ENCODE measurements at places on chromosomes 1 and 21.

DNA sequence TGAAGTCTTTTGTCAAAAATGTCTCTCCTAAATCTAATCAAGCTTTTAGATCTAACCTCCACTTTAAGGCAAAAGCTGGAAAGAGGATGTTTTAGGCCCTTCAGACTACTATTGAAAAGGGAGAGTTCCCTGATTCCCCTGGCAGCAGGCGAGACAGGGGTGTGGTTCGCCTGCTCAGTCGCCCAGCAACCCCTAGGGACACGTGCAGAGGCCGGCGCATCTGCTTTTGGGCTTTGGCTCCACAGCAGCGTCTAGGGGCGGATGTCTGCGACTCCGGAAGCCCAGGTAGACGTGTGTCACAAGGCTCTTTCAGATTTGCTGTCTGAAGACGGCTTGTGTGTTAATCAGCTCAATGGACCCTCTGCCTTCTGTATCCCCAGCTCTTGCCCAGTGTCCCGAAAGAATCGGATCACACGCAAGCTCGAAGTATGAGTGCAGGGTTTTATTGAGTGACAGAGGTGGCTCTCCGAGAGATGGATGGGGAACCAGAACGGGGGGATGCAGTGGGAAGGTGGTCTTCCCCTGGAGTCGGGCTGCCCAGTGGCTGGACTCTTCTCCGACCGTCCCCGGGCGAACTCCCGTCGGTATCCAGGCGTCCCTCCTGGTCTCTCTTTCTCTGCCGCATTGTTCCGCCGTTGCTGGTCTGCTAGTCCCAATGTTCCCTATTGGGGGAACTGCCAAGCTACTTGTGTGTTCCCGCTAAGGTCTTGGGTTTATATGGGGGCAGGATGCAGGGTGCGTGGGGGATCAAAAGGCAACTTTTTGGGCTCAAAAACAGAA, 45.5 kb downstream of the OLFML2B start:
- peaks cover 7% of the 10 kb centered on the region for H3K4me1 ChIP-seq
- H3K36me3 ChIP-seq: no peaks in the 10 kb centered on the region
- H3K4me3 ChIP-seq: no peak overlapping the region
- peaks cover 4% of the 10 kb centered on the region for H3K27me3 ChIP-seq
- no peak for DNase-seq
- H3K27ac ChIP-seq: no peak overlapping the region

DNA sequence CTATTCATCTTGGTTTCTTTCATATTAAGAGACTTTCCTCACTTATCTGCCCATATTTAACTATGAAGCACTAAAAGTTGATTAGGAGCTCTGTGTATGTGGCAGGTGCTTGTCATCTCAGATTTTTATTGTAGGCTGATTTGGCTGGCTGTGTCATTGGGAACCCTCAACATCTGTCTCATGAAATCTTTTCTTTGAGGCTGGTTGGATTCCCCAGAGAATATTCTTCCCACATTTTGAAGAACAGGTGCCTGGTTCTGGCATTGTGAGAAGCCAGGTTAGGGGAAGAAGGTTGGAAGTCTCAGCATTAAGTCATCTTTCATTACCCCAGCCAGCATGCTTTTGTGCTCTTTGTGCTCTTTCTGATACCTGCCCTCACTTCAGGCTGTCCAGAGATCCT, 37.1 kb downstream of the EEIG2 start:
- no peak overlapping the region for H3K4me3 ChIP-seq
- no peak for DNase-seq
- H3K36me3 ChIP-seq: no peaks in the 10 kb centered on the region
- no peaks in the 10 kb centered on the region for H3K27me3 ChIP-seq

- peak; percentile 53 for DNase-seq
- H3K36me3 ChIP-seq: no peaks in the 10 kb centered on the region
- peaks cover 44% of the 10 kb centered on the region for H3K4me1 ChIP-seq
- H3K27me3 ChIP-seq: peaks cover 3% of the 10 kb centered on the region
- peak overlapping the region; percentile 90 for H3K4me3 ChIP-seq
These were observed 996 bp upstream of the TMEM51 start for GRCh38 chr1:15152318-15153183.

DNA sequence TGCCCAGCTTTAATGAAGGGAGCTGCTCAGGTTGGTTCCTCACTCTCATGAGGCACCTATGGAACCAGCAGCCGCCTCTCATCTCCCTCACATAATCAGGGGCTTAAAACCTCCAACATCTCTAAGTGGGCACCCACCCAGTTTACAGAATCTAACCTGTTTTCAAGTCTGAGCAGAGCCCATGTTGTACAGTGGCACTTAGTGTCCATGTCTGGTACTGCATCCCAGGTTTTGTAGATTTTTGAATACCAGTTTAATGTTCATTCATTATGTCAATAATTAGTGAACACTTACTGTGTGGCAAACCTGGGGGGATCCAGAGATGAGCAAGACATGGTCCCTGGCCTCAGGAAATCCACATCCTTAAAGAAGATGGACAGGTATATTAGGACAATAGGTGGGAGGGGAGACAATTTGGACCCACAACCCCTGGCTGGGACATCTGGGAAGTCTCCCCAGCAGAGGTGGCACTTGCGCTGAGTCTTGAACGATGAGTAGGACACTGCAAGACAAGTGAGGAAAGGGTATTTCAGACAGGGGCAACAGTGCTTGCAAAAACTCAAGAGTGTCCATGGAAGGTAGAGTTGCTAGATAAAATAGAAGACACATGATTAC, 83.3 kb downstream of the LACTBL1 start:
- peaks cover 1% of the 10 kb centered on the region for H3K4me1 ChIP-seq
- H3K4me3 ChIP-seq: no peak overlapping the region
- no peaks in the 10 kb centered on the region for H3K27me3 ChIP-seq
- no peak for DNase-seq
- no peak overlapping the region for H3K27ac ChIP-seq

GRCh38 chr1:54888080-54888733, 1.2 kb upstream of the DHCR24 start:
- peaks cover 4% of the 10 kb centered on the region for H3K36me3 ChIP-seq
- H3K27me3 ChIP-seq: no peaks in the 10 kb centered on the region
- no peak for DNase-seq
- peak overlapping the region; percentile 88 for H3K27ac ChIP-seq
- peaks cover 48% of the 10 kb centered on the region for H3K4me1 ChIP-seq
